ENCODE measurements at places on chromosomes 12 and 14. TPM values are rescaled to one million over a fixed set of nuclear protein-coding genes. Genes with fewer than 3 reads are reported as not detected.

DNA sequence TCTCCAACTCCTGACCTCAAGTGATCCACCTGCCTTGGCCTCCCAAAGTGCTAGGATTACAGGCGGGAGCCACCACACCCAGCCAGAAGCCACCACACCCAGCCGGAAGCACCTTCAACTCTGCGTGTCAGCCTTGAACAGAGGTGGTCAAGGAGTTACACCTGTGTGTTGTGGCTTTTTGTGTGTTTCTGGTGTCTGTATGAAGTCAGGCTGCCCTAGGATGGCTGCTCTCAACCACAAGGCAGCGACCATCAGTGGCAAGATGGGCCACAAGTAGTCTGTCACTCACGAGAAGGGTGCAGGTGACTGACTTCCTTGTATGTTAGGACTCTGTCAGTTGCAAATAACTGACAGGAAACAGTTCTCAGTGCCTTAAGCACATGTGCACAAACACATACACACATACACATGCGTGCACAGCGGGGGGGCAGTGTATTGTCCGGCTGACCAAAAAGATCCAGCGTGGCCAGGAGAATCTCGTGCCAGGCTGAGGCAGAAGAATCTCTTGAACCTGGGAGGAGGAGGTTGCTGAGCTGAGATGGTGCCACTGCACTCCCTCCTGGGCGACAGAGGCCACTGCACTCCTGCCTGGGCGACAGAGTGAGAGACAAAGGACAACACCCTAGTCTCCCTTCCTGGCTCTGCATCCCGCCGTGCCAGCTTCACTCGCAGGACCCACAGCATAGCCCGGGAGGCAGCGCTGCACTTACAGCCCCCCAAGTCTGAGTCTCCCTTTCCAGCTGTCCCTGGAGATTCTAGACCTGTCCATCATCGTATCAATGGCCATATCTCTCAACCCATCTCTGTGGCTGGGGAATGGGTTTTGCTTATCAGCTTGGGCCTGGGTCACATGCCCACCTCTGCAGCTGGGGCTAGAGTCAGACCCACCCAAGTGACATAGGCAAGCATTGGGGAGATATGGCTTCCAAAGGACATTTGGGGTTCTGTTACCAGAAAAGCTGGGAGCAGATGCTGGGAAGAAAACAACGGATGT is 13.7 kb downstream of the P2RX4 start:
- no peak overlapping the region for H3K27ac ChIP-seq
- H3K4me1 ChIP-seq = no peaks in the 10 kb centered on the region
- H3K27me3 ChIP-seq = no peaks in the 10 kb centered on the region
- no peak overlapping the region for H3K4me3 ChIP-seq
- H3K36me3 ChIP-seq = peaks cover 24% of the 10 kb centered on the region
- DNase-seq = no peak

ANKRD33 gene
- total RNA-seq = 0.17 TPM

ENO2 gene
- 118 TPM for total RNA-seq

COCH gene
- total RNA-seq = 22.4 TPM

- H3K4me1 ChIP-seq = no peaks in the 10 kb centered on the region
- no peak overlapping the region for H3K27ac ChIP-seq
- no peaks in the 10 kb centered on the region for H3K36me3 ChIP-seq
- DNase-seq = no peak
Observed at GRCh38 chr12:43022838-43023237, 433.3 kb upstream of the PRICKLE1 start.

DNA sequence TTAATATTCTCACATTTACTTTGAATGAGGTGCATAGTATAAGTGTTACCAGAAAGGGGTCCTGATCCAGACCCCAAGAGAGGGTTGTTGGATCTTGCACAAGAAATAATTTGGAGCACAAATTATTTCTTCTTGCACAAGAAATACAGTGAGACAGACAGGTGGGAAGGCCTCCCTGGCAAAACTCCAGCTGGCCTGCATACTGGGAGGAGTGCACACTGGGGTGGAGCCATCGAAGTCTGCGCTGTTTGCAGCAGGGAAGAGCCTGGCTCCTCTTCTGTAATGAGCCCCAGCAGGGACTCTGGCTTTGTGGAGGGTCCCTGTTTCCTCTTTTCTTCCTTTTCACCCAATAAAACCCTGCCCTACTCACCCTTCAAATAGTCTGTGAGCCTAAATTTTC is 141.6 kb downstream of the GLT1D1 start:
- no peaks in the 10 kb centered on the region for H3K4me1 ChIP-seq
- H3K4me3 ChIP-seq = no peak overlapping the region
- no peak overlapping the region for H3K27ac ChIP-seq
- H3K36me3 ChIP-seq = no peaks in the 10 kb centered on the region
- DNase-seq = no peak

DNA sequence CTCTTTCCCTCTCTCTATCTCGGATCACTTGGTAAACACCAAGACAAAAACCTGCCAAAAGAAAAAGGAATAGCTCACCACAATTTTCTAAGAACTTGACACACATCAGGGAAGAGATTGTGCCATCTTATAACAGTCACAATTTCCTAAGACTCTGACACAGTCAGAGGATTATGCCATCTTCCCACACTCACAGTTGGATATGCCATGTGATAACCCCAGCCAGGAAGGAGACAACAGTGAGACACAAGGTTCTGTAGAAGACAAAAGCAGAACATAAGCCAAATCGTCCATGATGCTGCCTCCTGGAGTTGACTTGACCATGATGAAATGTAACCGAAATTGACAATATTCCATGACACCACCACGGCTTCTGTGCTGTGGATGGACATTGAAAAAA is 2.8 kb upstream of the CLEC9A start:
- H3K27me3 ChIP-seq = no peaks in the 10 kb centered on the region
- H3K4me1 ChIP-seq = no peaks in the 10 kb centered on the region
- DNase-seq = no peak
- no peak overlapping the region for H3K27ac ChIP-seq
- H3K4me3 ChIP-seq = no peak overlapping the region

DNA sequence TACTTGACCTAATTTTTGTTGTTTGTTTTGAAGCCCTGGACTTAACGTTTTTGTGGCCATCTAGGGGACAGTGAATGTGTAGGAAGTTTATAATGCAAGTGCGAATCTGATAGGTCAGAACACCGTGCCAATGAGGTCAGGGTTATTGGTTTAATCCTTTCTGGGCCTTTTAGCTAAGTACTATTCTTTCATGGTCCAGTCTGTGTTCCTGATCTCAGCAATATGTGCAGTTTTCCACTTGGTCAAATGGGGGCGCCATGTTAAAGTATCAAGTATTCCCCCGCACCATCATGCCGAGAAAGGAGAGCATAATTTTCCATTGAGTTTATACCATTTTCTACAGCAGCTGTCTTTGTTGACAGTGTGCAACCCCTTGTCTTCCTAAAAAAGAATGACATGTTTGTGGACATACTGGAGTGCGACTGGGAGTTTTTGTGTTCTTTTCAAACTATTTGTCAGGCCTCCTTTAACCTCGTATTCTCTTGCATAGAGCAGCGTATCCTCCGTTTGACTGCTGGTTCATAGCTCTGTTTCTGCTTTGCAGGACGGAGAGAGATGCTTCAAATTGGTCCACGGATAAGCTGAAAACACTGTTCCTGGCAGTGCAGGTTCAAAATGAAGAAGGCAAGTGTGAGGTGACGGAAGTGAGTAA is 1.3 kb downstream of the AHSA1 start:
- peaks cover 40% of the 10 kb centered on the region for H3K36me3 ChIP-seq
- no peaks in the 10 kb centered on the region for H3K27me3 ChIP-seq
- DNase-seq = peak; percentile 76
- no peaks in the 10 kb centered on the region for H3K4me1 ChIP-seq

DNA sequence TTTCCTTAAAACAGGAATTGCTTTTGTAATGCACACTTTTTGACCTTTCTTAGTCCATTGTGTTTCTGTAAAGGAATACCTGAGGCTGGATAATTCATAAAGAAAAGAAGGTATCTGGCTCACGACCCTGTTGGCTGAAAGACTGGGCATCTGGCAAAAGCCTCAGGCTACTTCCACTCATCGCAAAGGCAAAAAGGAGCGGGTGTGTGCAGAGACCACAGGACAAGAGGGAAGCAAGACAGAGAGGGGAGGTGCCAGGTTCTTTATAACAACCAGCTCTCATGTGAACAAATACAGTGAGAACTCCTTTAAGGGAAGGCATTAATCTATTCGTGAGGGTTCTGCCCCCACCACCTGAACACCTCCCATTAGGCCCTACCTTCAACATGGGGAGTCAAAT is 182.1 kb downstream of the C12orf50 start:
- DNase-seq = no peak
- no peaks in the 10 kb centered on the region for H3K27me3 ChIP-seq
- no peak overlapping the region for H3K27ac ChIP-seq
- H3K4me1 ChIP-seq = no peaks in the 10 kb centered on the region

DNAJC22 gene
- 2.2 TPM for total RNA-seq

DNA sequence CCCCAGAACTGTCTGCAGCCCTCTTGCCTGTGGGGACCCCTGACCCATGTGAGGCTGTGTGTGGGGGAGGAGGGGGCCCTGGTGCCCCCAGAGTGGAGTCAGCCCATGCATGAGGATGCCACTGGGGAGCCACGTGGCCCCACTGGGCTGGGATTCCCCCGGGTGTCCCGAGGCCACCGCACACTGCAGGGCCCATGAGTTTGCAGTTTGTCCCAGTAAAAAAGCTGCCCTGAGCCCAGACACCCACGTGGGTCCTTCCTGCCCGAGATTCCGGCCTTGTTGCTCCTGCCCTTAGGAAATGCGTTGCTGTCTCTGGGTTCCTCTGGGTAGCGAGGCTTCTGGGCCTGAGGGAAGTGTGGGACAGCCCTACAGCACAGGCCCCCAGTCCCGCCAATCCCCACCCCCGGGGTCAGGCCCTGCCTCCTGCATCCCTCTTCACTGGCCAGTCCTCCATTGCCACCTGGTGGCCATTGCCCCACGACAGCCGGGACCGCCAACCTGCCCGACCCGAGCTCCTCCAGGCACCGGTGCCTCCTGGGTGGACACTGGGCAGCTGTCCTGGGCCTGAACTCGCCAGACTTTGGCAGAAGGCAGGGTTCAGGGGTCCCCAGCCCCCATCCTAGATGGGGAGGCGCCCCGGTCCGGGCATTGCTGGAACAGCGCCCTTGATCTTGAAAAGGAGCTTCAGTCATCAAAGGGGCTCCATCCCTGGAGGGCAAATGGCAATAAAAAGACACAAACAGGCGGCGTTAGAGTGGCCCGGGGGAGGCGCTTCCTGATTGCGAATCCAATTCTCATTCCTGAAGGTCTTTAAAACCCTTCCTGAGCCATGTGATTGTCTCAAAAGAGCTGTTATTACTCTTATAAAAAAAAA is 15.6 kb upstream of the C14orf180 start:
- peaks cover 3% of the 10 kb centered on the region for H3K36me3 ChIP-seq
- H3K27me3 ChIP-seq = peaks cover 15% of the 10 kb centered on the region
- no peak overlapping the region for H3K4me3 ChIP-seq
- no peak overlapping the region for H3K27ac ChIP-seq

DNA sequence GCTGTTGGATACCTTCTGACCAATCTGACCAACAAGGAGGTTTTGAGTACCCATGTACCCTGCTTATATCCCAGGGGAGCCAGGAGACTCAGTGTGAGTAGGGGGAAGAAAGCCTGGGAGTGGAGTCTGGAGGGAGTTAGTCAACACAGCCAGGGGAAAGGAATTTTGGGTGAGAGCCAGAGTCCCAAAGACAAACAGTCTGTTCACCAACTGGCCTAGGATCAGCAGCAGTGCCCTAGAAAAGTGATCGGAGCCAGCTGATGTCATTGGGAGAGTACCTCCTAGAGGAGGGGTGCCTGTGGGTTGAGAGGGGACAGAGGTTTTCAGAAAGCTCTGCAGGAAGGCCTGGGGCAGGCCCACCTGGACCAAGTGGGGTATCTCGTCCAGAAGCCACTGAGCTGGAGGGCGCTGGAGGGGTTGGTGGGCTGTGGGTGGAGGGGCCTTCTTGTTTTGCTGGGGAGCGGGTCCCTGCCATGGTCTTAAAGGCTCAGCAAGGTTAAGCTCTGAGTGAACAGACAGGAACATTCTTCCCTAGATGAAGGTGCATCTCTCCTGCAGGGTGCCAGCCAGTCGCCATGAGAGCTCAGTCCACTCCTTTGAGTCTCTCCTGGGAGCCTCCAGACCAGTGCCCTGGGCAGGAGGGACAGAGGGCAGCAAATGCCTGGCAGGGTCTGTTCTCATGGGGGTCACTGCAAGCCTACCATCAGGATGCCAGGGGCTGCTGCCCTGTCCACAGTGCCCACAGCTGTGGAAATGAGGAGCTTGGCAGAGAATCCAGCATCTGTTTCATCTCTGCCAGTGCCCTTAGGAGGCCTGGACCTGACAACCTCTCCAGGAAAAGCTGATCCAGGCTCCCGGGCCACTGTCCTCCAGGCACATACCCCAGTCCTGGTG is 63.6 kb downstream of the CHGA start:
- peaks cover 67% of the 10 kb centered on the region for H3K4me1 ChIP-seq
- peak; percentile 63 for DNase-seq
- peak overlapping the region; percentile 49 for H3K27ac ChIP-seq
- no peaks in the 10 kb centered on the region for H3K27me3 ChIP-seq
- no peak overlapping the region for H3K4me3 ChIP-seq

ACSM4 gene
- total RNA-seq = not detected

DNA sequence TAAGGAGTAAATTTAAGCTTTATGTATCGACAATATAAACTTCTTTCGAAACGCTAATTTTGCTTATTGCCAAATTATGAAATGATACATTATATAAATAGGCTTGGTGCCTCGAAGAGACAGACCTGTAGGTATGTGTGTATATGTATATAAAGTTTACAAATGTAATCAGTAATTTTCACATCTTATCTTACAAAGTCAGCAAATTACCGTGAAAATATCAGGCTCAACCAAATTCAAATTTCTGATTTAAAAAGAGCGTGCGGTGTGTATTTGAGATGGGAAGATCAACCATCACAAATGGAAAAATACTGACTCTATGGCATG is 605 bp downstream of the ZCRB1 start:
- no peak for DNase-seq
- H3K27me3 ChIP-seq = no peaks in the 10 kb centered on the region
- peak overlapping the region; percentile 82 for H3K27ac ChIP-seq
- H3K4me1 ChIP-seq = peaks cover 7% of the 10 kb centered on the region

GRCh38 chr12:24815114-24815423 is 133.8 kb downstream of the BCAT1 start:
- no peak overlapping the region for H3K27ac ChIP-seq
- DNase-seq = no peak
- no peak overlapping the region for H3K4me3 ChIP-seq

DNA sequence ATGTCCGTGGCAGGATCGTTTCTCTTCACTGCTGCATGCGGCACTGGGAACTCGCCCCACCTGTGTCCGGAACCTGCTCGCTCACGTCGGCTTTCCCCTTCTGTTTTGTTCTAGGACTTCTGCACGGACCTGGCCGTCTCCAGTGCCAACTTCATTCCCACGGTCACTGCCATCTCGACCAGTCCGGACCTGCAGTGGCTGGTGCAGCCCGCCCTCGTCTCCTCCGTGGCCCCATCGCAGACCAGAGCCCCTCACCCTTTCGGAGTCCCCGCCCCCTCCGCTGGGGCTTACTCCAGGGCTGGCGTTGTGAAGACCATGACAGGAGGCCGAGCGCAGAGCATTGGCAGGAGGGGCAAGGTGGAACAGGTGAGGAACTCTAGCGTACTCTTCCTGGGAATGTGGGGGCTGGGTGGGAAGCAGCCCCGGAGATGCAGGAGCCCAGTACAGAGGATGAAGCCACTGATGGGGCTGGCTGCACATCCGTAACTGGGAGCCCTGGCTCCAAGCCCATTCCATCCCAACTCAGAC is 1.2 kb downstream of the FOS start:
- no peak for DNase-seq
- peak overlapping the region; percentile 99 for H3K4me3 ChIP-seq
- H3K27me3 ChIP-seq = peaks cover 3% of the 10 kb centered on the region
- peak overlapping the region; percentile 95 for H3K27ac ChIP-seq

KRT85 gene
- not detected for total RNA-seq
